Activated CD4-positive, CD25-positive, alpha-beta regulatory T cell (primary cell): ENCODE measurements at places on chromosomes 6 and 20.

DNA sequence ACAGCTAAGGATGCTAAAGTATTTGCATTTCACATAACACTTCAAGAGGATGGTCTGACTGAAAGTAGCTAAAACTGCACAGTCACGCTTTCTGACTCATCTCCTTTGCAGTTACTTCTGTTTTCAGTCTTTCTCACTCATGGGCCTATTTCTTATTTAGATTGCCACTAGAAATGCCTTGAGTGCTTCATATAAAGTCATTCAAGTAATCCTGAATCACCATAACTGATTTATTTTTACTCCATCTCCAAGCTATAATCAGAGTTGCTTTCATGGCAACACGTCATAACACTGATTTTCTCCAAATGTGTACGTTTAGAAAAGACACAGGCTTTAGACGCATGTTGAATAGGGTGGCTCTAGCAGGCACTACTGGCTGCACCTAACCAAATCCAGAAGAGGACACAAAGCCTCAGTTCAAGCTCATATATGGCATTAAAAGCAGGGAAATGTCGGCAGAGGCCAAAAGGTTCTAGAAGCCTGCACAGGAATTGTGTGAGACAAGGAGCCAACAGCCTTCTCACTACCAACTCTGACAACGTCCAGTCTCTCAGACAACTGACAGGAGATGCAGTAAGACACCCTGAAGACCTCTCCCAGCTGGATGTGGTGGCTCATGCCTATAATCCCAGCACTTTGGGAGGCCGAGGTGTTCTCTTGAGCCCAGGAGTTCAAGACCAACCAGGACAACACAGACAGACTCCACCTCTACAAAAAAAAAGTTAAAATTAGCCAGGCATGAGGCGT lies 64.1 kb upstream of the BEND6 start:
- DNase-seq, result no peak

DNA sequence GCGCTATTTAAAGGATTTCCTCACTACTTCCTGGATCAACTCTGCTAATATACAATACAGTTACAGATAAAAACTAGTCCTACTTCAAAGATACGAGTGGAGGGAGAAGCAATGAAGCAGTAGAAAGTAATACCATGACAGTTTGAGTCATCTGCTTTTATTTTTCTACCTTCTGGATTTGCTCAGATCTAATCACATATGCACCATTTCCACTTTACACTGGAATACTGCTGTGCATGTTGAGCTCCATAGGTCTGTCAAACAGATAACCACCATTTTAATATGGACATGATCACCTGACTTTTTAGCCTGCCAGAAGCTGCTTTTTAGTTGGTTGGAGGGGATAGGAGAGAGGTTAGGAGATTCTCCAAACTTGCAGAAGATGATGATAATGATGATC lies 92.5 kb downstream of the MMUT start:
- no peak for DNase-seq

DNA sequence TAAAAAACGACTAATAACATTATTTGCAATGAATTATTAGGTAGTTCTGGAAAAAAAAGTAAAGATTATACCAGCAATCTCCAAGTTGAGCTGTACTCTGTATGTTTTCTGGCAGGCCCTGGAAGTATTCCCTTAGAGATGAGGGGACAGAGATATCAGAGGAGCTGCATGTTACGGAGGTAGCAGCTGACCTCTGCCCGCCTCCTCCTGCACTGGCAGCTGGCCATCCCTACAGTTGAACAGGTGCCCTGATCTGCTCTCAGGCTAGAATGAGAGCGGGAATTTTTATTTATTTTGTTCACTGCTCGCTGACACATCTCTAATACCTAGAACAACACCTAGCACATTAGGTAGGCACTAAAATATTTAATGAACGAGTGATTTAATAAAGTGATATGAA lies 23.1 kb downstream of the FBXL4 start:
- no peak for DNase-seq

- no peak for DNase-seq
Observed at GRCh38 chr6:107069631-107070548, 41.9 kb downstream of the MTRES1 start.

DNA sequence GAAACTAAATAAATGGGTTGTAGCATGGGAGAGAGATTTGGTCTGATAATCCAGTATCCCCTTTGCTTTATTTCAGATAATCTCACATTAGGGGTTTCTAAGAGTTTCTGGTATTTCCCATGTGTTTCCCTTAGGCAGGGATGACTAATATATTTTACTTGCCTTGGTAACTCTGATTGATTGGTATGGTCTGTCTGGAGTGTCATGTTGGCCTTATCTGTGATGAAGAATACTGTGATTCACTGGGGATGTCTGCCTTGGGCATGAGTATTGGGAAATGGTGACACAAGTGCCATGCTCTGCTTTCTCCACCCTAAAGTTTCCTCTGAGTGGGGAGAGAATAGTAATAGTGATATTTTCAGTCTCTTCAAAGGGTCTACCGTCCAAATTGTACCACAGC lies 10.1 kb downstream of the SLC22A2 start:
- no peak for DNase-seq

DNA sequence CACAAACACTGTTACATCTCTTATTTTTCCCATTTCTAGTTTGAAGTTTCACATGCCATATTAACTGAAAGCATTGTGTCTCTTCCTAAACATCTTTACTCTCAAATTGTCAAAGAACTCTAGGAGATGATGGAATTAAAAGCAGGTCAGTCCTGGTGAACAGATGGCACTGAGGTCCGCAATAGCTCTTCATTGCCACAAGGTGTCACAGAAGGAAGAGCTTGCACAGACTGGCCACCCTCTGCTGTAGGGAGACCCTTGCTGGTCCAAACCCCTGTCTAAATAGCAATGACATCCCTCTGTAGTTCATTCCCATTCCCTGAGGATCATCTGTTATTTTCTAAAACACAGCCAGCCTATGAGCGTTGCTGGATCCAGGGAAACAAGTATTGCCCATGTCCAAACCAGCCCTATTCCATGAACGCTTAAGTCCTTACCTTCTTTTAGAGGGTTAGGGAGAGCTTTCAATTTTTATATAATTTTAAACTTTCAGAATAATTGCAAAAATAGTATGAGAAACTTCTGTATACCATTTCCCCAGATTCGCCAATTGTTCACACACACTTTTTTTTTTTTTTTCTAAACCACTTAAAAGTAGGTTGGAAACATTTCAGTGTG lies 10.1 kb upstream of the HDAC2 start:
- no peak for DNase-seq

DNA sequence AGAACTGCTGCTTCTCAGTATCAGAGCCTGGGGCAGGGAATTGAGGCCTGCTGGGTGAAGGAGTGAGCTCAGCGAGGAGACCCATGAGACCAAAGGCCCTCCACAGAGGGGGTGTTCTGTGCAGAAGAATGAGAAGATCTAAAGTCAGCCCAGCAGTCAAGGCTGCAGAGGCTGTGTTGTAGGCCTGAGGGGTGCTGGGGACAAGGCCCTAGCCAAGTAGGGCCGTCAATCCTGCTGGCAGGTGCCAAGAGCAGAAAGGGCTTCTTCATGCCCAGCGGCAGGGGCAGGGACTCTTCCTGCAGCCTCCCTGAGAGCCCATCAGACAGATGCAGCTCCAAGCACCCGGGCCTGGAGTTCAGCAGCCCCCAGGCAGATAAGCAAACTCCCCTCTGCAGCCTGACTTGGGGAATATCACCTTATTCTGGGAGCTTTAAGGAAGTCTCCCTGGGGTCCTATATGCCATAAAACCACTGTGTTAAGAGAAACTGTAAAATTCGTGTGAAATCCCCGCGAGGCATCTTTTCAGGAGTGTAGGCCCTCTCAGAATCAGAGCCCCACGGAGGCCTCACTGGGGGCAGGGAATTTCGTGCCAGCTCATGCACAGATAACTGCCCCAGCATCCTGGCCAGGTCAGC lies 9.0 kb downstream of the CCDC167 start:
- no peak for DNase-seq

- DNase-seq, result no peak
Observed at GRCh38 chr6:148457137-148457842, 114.7 kb downstream of the SASH1 start.

DNA sequence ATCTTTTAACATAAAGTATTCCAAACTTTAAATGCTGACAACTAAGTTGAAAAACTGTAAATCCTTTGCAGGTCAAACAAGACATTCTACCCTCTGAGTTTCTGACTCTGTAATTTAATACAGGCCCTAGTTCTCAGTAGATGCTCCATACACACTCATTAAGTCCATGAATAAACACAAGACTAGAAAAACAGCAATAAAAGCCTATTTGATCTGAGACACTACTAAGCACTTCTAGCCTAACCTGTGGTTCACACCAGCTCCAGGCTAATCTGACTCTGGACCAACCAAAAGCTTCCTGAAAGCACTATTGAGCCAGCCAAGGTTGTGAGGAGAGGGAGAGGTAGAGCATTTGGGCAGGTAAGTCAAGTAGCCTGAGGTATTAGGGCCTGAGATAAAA lies 103.9 kb downstream of the EPM2A start:
- no peak for DNase-seq

DNA sequence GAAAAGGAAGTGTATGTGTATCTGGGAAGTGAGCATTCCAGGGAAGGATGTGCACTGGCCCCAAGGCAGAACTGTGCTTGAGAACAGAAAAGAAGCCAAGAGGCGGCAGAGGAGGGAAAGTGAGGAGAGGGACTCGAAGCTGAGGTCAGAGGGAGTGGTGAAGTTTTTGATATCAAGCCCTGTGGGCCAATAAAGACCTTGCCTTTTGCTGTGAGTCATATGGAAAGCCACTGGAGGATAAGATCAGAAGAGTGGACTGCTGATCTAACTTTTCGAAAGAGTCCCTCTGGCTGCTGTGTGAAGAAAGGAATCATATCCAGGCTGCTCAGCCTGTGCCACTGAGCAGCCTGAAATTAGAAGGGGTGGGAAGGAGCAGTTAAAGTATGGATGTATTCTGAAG lies 99.4 kb downstream of the EYA4 start:
- no peak for DNase-seq

DNA sequence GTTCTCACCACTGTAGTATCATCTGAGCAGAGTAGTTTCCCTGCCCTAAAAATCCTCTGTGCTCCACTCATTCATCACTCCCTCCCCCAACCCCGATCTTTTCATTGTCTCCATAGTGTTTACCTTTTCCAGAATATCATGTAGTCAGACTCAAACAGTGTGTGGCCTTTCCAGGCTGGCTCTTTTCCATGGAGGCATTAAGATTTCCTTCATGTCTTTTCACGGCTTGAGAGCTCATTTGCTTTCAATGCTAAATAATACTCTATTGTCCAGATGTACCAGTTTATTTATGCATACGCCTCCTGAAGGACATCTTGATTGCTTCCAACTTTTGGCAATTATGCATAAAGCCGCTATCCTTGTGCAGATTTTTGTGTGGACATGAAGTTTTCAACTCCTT lies 235.8 kb downstream of the PHACTR1 start:
- DNase-seq, result no peak

- DNase-seq, result no peak
Observed at GRCh38 chr6:155200012-155200411, 63.8 kb upstream of the CLDN20 start.

DNA sequence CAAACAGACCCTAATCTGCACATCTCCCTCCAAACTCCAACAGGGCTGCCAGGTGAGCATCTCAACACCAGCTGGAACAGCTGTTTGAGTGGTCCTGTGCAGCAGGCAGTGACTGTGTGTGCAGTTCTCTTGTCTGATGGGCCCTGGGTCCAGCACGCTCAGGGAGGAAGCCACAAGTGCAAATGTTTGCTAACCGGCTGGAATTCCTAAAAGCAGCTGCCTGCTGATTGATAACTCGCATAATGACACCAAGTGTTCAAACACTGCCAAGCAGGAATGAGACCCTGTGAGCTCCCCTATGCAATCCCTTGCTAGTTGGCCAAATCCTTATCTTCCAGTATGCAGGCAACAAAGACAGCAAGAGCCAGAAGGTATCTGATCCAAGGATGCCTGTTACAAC lies 650.6 kb downstream of the CBLN4 start:
- no peak for DNase-seq

- DNase-seq, result no peak
Observed at GRCh38 chr6:13049666-13050254, 278.6 kb downstream of the TBC1D7 start.

DNA sequence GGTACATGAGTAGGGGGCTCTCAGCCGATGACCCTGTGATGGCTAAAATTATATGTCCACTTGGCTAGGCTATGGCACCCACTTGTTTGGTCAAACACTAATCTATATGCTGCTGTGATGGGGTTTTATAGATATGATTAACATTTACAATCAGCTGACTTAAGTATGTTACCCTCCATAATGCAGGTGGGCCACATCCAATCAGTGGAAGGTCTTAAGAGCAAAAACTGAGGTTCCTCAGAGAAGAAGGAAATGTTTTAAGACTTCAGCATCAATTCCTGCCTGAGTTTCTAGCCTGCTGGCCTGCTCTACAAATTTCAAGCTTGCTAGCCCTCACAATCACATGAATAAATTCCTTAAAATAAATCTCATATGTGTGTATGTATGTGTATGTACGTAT lies 18.9 kb upstream of the MAK start:
- no peak for DNase-seq

GRCh38 chr20:46774236-46774635 lies 64.8 kb downstream of the SLC2A10 start:
- no peak for DNase-seq

DNA sequence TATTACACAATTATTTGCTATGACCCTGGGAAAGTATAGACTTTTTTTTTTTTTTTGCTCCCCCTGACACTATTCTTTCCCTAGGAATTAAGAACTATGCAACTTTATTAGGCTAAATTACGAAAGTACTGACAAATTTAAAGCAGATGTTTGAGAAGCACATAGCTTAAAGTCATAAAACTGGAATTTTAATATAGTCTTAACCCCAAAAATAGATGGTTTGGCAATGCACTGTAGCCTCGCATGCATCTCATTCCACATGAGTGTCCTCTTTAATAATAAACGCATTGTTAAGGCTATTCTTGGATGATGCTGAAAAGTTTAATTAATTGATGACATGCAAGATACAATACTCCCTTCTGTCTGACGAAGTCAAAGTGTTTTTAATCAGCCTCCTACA lies 49.3 kb downstream of the TBC1D7 start:
- no peak for DNase-seq

DNA sequence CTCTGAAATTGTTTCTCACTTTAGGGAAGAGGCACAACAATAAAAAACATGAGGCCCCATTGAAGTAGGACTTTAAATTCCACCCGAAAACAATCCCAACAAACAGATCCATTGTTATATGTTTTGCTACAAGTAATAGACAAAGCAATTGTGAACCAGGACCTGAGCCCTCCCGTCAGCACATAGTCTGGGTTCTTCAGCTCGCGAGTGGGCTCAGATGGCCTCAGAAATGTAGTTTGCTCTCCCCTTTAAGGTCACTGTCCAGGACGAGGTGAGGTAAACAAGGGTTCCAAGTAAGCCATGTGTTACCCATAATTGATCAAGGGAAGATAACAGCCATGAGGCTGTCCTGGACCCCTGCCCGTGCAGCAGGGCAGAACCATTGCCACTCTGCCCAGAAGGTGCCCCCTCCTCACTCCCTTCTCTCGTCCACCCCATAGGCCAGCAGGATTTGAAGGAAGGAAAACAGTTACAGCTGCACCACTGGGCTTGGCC lies 160.1 kb upstream of the QKI start:
- DNase-seq, result no peak

DNA sequence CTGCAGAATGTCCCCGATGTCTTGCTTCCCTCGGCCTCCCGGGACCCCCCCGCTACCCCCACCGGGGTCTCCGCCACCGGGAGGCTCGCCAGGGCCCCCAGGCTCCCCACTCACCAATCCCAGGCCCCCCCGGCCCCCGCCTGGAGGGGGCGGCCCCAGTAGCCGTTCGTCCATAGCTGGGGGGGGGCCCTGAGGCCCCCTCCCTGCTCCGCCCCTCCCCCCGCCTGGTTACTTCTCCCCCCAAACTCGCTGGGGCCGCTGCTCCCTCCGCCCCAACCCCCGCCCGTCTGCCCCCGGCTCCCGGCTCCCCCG lies 304 bp downstream of the PBX2 start:
- no peak for DNase-seq

GRCh38 chr6:138527411-138528088 lies 28.3 kb upstream of the NHSL1 start:
- no peak for DNase-seq
